ENCODE measurements at places on chromosomes 3 and 15. TPM values are rescaled to one million over a fixed set of nuclear protein-coding genes. Genes with fewer than 3 reads are reported as not detected.

SLC6A20 gene
- not detected for total RNA-seq

PFKFB4 gene
- 3.3 TPM for total RNA-seq

LRTM1 gene
- not detected for total RNA-seq

CTXN2 gene
- total RNA-seq = not detected

NXPE3 gene
- 31.7 TPM for total RNA-seq

MME gene
- total RNA-seq = 0.45 TPM

SOX2 gene
- total RNA-seq = not detected

SCG5 gene
- 2.0 TPM for total RNA-seq

GSK3B gene
- total RNA-seq = 45.2 TPM

MYZAP gene
- 6.2 TPM for total RNA-seq

MYEF2 gene
- total RNA-seq = 24.6 TPM

CACNA2D2 gene
- total RNA-seq = 3.5 TPM

DAZL gene
- total RNA-seq = not detected

GNAI2 gene
- 266 TPM for total RNA-seq

GOLGA8R gene
- total RNA-seq = 2.2 TPM

PIGZ gene
- total RNA-seq = 1.5 TPM

MYO5C gene
- total RNA-seq = 1.5 TPM

LRRC34 gene
- 0.77 TPM for total RNA-seq

PLOD2 gene
- 0.17 TPM for total RNA-seq
